ENCODE measurements at places on chromosomes 5 and 9. TPM values are rescaled to one million over a fixed set of nuclear protein-coding genes. Genes with fewer than 3 reads are reported as not detected.

PAIP2 gene
- 145 TPM for total RNA-seq

PCDHA7 gene
- total RNA-seq = 9.5 TPM

DNA sequence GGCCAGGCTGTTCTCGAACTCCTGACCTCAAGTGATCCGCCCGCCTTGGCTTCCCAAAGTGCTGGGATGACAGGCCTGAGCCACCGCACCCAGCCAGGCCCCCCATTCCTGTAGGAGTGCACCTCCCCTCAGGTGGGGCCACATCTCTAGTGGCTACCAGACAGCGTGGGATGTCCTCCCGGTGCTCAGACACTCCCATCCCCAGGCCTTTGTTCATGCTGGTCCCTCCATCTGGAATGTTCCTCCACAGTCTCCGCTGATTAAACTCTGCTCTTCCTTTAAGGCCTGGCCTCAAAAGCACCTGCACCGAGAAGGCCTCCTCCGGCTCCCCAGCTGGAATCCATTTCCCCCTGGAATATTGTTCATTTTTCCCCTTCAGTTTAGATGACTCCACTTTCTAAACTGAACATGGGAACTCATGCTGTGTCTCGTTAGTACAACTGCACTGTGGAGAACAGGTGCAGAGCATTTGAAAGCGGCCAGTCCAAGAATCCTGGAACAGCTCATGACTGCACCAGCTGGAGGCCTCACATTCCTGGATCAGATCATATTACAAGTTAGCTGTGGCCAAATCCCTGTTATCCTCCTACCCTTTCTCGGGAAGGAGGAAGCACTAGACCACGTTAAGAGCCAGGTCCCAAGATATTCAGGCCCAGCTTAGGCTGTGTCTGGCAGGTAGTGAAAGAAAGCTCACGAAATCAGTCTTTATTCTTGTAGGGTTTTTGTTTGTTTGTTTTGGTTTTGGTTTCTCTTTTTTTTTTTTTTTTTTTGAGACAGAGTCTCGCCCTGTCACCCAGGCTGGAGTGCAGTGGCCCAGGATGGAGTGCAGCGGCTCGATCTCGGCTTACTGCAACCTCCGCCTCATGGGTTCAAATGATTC lies 10.8 kb upstream of the PRRC2B start:
- peak; percentile 98 for ATAC-seq

DNA sequence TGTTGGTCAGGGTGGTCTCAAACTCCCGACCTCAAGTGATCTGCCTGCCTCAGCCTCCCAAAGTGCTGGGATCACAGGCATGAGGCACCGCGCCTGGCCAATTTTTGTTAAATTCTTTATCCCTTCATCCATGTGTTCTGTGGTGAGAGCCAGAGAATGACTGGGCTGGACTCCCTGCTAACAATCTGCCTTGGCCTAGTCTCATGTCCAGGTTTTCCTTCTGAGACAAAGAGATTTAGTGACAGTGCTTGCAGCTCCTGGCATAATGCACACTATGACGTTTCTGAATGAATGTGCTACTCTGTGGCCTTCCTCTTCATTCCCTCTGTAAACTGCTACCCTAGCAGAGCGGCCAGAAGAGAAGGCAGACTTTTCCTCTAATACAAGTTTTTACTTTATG lies 79.3 kb downstream of the FOXD1 start:
- no peak for ATAC-seq

DNA sequence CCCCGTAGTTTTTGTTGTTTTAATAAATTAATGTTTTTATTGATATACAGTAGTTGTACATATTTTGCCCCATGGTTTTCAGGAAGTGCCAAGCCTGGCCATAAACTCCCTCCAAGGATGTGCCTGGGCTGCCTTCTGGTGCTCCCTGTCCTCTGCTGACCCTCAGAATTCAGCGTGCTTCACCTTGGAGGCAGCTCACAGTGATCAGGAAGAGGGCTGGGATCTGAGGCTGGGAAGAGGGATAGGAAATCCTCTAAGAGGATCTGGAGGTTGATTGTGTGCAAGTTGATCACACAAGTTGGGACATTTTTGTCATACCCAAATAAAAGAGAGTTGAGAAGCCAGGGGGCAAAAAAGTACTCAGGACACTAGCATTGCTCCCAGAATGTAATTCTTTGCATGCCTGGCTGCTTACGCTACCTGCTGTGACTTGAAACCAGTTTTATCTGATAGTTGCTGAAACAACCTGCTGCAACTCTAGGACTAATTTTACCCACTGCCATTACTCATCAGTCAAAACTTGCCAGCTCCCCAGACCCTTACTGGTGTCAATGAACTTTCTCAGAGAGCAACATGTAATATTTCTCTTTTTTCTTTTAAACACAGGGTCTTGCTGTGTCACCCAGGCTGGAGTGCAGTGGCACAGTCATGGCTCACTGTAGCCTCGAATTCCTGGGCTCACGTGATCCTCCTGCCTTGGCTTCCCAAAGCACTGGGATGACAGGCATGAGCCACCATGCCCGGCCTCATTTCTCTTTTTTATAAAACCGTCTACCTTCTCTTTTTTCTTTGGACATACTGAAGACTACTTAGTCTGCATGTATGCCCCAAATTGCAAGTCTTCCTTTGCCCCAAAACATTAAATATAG lies 29.0 kb downstream of the PDE6A start:
- no peak for ATAC-seq
